Smooth muscle cell of bladder (primary cell): ENCODE measurements at places on chromosomes 13 and 19. TPM values are rescaled to one million over a fixed set of nuclear protein-coding genes. Genes with fewer than 3 reads are reported as not detected.

KL gene
- under 0.01 and 0.18 TPM in 2 replicates for total RNA-seq

ATP11A gene
- total RNA-seq, result 6.3 and 10.1 TPM in 2 replicates

ZNF429 gene
- 4.6 and 5.0 TPM in 2 replicates for total RNA-seq

ZSCAN1 gene
- total RNA-seq, result not detected in 2 replicates

ZNF682 gene
- 1.0 and 1.7 TPM in 2 replicates for total RNA-seq

ANGPTL8 gene
- total RNA-seq, result 0.18 TPM in 1 of 2 replicates, not detected in the other

CEACAM3 gene
- total RNA-seq, result not detected in 2 replicates

N4BP2L1 gene
- 2.0 and 2.4 TPM in 2 replicates for total RNA-seq

TDRD12 gene
- 0.18 and 0.28 TPM in 2 replicates for total RNA-seq

FUZ gene
- 23.8 and 26.1 TPM in 2 replicates for total RNA-seq

ERCC1 gene
- 76.4 and 88.5 TPM in 2 replicates for total RNA-seq

ZFR2 gene
- total RNA-seq, result not detected in 2 replicates
